ENCODE measurements at places on chromosomes 3 and 15.
A peak's percentile ranks its signal among the peaks of the same experiment; 100 is the strongest.

GRCh38 chr3:25863416-25863959, 73.6 kb downstream of the OXSM start:
- DNase-seq = no peak

DNA sequence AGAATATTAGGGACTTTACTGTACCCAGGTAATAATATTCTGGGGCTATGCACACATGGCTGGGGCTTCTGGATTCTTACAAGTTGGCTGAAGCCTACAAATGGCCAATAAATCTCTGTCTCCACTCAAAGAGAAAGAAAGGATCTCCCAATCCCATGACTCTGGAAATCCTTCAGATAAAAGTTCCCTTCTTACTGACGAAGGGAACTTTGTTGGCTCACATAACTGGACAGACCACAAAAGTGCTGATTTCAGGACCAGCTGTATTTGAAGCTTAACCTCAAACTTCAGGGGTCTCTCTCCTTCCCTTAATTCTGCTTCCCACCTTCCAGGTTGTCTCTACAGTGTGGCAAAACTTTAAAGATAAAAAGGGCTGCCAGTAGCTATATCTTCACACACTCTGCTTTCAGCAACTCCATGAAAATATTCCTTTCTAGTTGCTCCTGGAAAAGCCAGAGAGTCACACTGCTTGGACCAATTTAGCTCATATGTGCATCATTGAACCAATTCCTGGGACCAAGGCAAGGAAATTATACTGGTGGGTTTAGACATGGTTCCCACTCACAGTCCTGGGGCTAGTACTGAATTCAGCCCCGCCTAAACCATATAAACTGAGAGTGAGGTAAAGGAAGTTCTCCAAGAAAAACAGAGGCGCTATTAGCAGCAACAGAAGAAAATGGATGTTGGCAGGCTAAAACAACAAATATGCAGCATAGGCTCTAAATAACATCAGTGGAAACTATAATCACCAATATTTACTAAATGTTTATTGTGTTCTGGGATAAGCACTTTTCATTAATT, 290.0 kb upstream of the GADL1 start:
- DNase-seq = no peak

DNA sequence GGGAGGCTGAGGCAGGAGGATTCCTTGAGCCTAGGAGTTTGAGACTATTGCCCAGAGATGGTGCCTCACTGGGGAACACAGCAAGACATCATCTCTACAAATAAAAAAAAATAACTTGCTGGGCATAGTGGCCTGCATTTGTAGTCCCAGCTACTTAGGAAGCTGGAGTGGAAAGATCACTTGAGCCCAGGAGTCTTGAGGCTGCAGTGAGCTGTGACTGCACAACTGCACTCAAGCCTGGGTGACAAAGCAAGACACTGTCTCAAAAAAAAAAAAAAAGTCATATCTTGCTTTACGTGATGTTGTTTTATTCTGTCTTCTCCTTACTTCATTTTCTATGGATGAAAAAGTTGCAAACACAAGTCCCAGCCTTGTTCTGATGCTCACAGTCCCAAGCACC, 14.1 kb downstream of the GATM start:
- DNase-seq = no peak

GRCh38 chr3:104612218-104612617, 754.5 kb upstream of the ALCAM start:
- no peak for DNase-seq

DNA sequence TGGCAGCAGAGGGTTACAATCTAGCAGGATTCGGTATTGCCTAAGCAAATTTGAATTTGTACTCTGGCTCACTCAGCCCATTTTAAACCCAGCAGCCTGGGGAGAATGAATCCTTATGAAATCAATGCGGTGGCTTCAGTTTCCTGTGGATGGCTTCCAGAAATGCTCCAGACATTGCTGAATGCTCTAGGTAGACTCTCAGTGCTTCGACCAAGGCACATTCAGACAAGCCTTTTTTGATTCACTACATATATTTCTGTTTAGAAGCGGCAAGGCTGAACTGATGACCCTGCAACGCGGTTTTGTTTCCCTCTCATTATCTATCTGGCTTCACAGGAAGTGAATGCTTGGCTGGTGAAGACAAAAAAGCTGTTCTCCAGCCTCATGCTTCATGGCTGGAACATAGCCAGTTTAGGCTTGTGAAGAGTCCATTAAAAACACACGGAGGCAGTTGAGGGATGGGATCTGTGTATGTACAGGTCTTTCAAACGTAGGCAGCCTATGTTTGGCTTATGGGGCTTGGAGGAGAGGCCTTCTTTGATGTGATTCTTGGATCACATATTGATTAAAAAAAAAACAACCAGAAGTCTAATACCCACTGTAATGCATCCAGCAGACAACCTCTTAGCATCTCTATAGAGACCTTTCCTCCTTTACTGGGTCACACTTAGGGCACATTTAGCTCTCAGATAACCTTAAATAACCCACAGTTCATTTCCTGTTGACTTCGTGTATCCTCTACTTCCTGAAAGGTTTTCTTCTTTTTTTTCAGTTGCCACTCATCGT, 400.2 kb upstream of the TBL1XR1 start:
- peak; percentile 69 for DNase-seq

DNA sequence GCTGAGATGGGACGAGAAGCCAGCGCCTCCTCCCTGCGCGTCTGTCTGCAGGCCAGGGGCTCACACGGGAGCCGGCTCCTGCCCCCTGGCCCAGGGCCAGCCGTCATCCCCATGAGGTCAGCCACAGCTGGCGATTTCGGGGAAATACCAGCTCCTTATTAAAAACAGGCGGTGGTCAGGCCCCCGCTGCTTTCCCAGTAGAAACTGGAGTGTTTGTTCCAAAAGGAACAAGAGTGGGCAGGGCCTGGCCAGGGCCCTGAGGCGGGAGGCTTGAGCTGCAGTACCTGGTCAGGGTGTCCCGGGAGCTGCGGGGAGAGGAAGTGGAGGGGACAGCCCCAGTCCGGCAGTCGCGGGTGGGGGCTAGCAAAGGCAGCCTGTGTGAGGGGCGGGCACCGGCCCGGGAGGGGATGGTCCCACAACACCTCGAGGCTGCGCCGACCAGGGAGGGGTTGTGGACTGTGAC, 17.8 kb downstream of the MYL3 start:
- no peak for DNase-seq

GRCh38 chr15:99482993-99483392, 82.8 kb upstream of the MEF2A start:
- DNase-seq = no peak

GRCh38 chr3:145429546-145429945, 731.4 kb downstream of the PLOD2 start:
- DNase-seq = no peak

DNA sequence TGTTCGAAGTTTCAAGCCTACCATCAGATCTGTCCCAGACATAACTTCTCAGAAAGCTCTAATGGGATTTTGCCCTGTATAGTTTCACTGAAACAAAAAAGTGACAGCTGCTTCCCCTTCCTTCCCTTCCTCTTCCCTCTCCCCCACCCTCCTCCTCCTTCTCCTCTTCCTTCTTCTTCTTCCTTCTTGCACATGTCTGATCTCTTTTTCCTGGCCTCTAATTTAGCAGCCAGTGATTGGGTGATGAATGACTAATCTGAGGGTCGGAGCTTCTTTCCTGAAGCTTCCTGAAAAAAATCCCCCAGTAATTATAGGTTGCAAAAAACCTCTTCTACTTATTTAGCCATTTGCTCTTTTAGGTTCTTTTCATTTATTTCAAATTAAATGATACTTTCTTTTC, 168.7 kb downstream of the POTEB3 start:
- DNase-seq = no peak

DNA sequence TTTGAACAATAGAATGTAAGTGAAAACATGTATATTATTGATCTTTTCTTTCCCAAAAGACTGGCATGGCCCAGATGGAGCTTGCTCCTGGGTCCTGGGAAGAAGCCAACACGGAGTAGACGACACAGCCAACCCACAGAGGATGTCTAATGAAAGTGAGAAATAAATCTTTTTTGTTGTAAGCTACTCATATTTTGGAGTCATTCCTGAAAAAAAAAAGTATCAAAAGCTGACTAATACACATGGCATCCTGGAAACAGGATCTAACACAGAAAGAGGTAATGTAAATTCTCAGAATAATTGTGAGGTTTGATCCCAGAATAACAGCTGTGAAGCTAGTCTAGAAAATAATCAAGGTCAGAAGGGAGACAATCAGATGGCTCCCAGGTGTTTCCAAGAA, 12.6 kb upstream of the FRMD5 start:
- no peak for DNase-seq

Measured in NCI-H774 (cell line).